Eye (tissue), 1 donor: ENCODE measurements at places on chromosomes 1 and 21.

GRCh38 chr1:105243411-105243810 is 1493.7 kb downstream of the AMY1C start:
- no peak for DNase-seq

DNA sequence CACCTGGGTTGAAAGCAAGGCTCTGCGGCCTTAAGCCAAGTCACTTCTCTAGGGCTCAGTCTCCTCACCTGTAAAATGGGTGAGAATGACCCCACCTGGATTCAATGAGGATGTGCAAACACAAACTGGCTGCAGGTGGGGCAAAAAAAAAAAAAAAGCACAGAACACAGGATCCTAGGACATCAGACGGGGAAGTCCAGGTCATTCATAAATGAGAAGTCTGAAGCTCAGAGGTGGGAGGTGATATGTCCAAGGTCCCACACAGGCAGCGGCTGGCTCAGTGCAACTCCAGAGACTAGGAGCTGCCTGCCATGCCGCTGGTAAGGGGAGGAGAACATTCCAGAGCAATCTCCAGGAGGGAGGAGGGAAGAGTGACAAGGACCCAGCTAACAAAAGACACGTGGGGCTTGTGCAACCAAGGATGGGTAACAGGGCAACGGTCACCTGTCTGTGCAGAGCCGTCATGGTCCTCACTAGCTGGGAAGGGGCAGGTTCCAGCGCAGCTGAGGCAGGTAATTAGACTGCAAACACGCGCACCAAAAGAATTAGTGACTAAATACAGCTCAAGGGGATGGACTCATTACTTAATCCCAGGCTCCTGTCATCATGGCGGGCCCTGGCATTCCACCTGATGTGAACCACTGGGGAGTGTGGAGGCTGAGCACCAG is 19.5 kb downstream of the IFFO2 start:
- peak; percentile 43 for DNase-seq

DNA sequence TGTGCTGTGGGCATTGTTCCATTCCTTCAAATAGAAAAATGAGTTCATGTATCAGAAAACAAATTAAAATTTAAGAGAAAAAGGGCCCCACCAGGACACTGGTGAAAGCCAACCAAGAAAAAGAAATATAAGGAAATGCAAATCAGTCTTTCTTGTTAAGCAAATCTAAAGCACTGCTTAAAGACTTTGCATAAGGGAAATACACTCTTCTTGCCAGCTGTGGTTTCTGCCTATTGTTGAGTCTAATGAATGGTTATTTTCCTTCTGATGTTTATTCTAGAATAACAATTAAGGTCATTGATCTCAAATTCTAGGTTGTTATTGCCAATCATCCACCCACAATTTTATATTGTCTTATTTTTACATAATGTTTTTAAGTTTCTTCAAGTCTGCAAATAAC is 158.6 kb upstream of the SNX7 start:
- DNase-seq = no peak

DNA sequence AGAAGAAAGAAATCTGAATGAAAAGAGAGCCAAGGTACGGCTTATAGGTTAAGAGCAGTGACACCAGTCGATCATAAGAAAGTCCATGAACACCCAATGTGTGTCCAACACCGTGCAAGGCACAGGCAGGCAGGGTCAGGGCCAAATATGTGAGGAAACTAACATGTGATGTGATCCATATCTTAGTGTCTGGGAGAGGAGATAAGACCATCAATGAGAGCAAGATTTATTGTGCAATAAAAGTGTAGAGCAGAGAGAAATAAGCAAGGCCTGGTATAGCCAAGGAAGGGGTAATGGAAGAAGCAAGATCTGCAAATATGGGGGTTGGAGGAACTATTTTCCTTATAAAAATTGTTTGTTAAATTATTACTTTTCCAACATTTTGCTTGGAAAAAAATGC is 198.8 kb downstream of the CRB1 start:
- no peak for DNase-seq

DNA sequence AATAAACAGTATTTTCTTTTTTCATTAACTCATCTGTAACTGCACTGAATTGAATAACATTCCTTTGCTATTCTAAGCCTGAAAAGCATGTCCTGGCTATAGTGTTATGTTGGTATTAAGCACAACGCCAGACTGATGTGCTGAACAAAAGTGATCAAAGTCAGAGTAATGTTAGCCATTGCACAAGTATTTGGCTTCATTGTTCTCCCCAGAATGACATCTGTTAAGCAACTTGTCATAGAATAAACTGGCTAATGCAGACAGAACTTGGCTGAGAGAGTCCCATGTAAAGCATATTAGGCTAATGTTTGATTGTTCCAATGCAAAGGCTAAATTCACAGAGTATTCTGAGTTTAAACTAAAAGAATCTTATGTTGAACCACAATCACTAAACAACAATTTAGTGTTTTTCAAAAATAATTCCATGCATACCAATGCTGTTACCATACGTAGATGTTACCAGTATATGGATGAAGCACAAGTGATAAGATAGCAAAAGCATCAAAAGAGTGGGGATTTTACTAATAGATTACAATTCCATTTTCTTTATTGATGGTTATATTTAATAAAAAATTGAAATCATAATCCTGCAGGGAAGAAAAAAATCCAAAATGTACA is 235.3 kb upstream of the DMRTA2 start:
- peak; percentile 82 for DNase-seq

- DNase-seq = no peak
These were observed 4.3 kb downstream of the EPS15 start for GRCh38 chr1:51514733-51515132.

DNA sequence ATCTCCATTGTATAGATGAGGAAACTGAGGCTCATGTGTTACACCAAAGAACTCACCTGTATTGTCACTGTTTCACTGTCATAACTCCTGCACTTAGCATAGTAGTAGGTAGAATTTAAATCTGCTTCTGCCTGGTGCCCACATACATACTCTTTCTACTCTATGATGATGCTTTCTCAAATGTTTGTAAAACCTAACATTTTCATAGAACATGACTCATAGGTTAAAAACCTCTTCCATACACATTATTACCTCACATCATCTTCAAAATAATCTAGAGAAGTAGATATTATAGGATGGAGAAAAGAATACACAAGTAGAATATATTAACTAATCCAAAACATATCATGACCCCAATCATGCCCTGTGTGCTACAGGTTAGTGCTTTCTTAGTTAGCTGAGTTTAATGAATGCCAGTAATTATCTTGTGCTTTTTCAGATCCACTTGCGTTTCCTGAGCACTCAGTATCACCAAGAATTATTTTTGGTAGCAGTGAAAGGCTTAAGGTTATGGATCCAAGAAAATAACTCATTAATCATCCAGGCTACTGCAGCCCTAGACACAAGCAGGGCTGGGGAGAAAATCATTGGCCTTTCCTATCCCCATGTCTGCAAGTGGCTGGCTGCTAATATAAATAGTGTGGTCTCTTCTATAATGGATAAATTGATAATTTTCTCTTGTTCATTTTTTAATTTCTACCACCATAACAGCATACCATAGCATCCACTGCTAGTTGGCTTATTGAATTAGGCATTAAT is 156.9 kb downstream of the LRRC40 start:
- no peak for DNase-seq

DNA sequence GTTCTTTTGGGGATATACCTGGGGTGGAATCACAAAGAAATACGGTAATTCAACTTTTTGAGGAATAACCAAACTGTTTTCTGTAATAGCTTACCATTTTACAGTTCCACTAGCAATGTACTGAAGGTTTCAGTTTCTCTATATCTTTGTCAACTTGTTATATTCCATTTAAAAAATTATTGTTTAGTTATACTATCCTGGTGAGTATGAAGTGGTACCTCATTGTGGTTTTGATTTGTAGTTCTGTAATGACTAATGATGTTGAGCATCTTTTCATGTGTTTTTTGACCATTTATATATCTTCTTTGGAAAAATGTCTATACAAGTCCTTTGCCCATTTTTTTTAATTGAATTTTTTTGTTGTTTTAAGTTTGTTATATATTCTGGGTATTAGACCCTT is 39.4 kb downstream of the MAST2 start:
- no peak for DNase-seq

- peak; percentile 72 for DNase-seq
These were observed 7.8 kb downstream of the C1orf162 start for GRCh38 chr1:111481387-111482221.

DNA sequence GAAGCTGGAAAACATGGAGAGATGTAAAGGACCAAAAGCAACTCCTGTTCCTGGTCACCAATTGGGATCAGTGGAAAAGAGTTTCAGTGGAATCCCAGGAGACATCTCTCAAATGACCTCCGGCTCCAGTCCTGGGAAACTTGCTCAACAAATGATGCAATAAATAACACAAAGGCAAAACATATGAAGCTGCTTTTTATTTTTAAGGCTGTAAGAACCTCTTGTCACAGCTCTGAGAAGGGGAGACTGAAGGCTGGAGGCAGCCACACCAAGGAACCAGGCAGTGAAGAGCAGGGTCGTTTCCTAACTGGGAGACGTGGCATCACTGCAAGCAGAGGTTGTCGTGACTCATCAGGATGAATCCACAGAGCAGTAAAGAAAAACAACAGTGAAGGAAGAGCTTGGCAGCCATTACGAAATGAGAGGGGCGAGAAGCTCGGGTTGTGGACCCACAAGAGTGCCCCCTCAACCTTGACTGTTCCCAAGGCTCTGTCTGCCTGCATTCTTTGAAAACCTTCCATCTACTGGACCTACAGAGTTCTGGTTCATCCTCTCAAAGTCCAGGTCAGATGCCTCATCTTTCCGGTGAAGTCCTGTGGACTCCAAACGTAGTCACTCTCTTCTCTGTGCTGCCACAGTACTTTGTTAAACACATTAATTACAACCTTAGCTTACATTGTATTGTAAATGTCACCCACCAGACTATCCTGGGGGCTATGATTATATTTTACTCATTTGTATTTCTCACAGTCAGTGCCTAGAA is 32.1 kb downstream of the JAK1 start:
- no peak for DNase-seq
